Cerebellum (tissue), 4 donors: ENCODE measurements at places on chromosomes 6 and 20. TPM values are rescaled to one million over a fixed set of nuclear protein-coding genes. Genes with fewer than 3 reads are reported as not detected.

Gene MMP24OS
- 4.8 TPM for total RNA-seq

Gene FHL5
- total RNA-seq, result 6.4 TPM

Gene PHACTR3
- total RNA-seq, result 20.1 TPM

Gene EFCAB8
- not detected for total RNA-seq

Gene ZBTB2
- total RNA-seq, result 6.9 TPM

Gene ITPR3
- 5.2 TPM for total RNA-seq

Gene ECT2L
- 0.45 TPM for total RNA-seq

Gene LY6G6D
- total RNA-seq, result not detected

Gene SLC22A7
- total RNA-seq, result 0.36 TPM

Gene KCNK15
- total RNA-seq, result 0.27 TPM

Gene RAMACL
- 3.5 TPM for total RNA-seq

Gene KCNQ2
- total RNA-seq, result 116 TPM

Gene LHFPL5
- total RNA-seq, result 1.00 TPM

Gene GLP1R
- total RNA-seq, result 0.82 TPM
